ENCODE measurements at places on chromosomes 4 and X. TPM values are rescaled to one million over a fixed set of nuclear protein-coding genes. Genes with fewer than 3 reads are reported as not detected.

The MTTP gene
- 0.53 TPM for total RNA-seq

DNA sequence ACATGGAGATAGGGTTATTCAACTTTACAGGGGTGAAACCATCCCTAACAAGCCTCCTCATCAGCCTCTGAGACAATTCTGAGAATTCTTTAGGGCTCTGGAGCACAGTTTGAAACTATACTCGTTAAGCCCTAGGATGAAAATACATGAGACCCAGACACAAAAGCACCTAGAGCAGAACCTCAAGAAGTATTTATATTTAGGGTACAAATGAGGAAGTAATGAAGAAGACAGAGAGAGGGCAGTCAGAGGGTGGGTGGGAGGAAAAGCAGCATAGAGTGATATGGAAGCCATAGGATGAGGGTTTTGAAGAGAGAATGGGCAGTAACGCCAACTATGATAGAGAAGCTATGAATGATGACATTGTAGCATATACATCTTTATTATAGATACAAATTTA lies 250.3 kb downstream of the DCLK2 start:
- H3K4me3 ChIP-seq = no peak overlapping the region
- no peak overlapping the region for H3K27ac ChIP-seq
- DNase-seq = no peak
- H3K27me3 ChIP-seq = no peaks in the 10 kb centered on the region
- H3K36me3 ChIP-seq = peaks cover 1% of the 10 kb centered on the region

GRCh38 chr4:89175611-89176010 lies 64.3 kb downstream of the TIGD2 start:
- DNase-seq = no peak
- H3K36me3 ChIP-seq = no peaks in the 10 kb centered on the region
- H3K4me3 ChIP-seq = no peak overlapping the region

DNA sequence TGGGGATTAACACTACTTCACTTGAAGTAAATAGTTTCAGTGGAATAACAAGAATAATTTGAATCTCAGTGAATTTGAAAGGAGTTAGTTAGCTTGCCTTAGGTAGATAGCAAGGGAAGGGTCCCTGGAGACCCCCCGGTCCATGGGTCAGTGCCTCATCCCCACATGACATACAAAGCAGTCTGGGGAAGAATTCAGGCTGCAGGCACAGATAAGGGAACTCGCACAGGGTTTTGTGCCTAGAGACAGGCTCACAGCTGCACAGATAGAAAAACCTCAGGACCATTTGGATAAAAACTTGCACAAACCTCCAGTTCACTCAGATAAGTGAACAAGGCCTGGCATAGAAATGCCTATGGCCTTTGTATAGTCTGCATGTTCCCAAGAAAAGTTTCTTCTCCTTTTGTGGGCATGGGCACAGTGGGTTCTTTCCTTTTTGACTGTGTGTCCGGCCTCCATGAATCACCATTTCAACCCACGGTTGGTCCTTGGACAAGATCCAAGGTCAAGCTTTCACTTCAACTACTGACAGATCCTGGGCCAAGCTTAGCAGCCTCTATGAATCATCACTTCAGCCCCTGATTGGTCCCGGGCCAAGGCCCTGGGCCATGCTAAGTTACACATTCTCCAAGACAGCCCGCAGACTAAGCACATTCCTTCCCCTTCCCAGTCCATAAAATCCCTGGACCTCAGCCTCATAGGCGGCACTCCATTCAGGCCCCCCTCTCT lies 108.3 kb upstream of the KLHL4 start:
- no peak overlapping the region for H3K27ac ChIP-seq
- no peaks in the 10 kb centered on the region for H3K27me3 ChIP-seq
- H3K4me3 ChIP-seq = no peak overlapping the region
- no peaks in the 10 kb centered on the region for H3K36me3 ChIP-seq
- no peak for DNase-seq

DNA sequence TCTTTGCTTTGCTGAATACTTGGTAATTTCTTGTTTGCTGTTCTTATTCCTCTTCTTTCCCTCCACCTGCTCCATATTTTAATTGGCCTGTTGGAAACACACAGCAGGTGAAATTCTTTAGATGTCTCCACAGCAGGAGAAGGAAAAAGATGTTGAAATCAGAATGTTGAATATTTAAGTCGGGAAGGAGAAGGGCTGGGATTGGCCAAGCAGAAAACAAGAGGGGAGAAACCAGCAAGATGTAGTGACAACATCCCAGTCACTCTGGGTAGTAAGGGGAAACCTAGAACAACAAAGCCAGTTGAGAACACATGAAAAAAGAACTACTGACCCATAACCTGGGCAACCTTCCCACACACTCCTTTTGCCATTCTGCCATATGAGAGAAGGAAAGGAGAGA lies 37.3 kb upstream of the STAG2 start:
- no peaks in the 10 kb centered on the region for H3K36me3 ChIP-seq
- H3K27me3 ChIP-seq = no peaks in the 10 kb centered on the region

The SLC7A11 gene
- 0.30 TPM for total RNA-seq

The ANKRD50 gene
- total RNA-seq = 0.41 TPM

DNA sequence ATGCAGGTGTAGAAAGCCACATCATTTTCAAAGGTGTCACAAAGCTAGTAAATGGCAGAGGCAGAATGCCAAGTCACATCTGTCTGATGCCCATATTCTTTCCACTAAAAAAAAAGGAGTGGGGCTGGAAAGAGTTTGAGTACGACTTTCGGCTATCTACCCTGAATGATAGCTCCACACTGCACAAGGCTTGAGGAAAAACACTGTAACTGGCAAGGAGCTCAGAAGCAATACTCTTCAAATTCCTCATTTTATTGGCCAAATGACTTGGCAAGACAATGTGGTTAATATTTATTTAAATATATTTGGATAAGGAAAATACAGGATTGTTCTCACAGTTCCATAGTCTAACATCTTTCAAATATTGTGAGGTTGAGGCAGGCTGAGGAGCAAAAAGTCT lies 5.4 kb upstream of the ADH1C start:
- no peak overlapping the region for H3K27ac ChIP-seq
- no peaks in the 10 kb centered on the region for H3K4me1 ChIP-seq
- no peak overlapping the region for H3K4me3 ChIP-seq
- no peak for DNase-seq

The KIT gene
- 2.6 TPM for total RNA-seq

GRCh38 chr4:120749445-120750151 lies 172.9 kb downstream of the PRDM5 start:
- H3K27me3 ChIP-seq = no peaks in the 10 kb centered on the region
- no peak overlapping the region for H3K4me3 ChIP-seq
- H3K36me3 ChIP-seq = no peaks in the 10 kb centered on the region
- no peaks in the 10 kb centered on the region for H3K4me1 ChIP-seq

GRCh38 chr4:110190249-110190648 lies 8.2 kb downstream of the ELOVL6 start:
- H3K36me3 ChIP-seq = no peaks in the 10 kb centered on the region
- no peak for DNase-seq
- no peak overlapping the region for H3K4me3 ChIP-seq

DNA sequence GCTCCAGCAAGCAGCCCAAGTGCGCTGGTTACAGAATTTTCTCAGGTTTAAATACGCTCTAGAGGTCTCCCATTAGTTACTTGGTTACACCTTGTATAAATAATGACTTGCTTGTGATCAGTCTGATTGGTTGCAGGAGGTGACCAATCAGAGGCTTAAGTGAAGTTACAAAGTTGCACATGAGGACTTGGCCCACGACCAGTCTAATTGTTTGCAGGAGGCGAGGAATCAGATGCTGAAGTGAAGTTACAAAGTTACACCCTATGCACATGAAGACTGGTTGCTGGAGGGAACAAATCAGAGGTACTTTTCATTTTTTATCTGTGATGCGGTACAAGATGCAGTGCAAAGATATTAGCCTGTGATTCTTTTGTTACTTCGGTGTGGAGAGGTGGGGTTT lies 80.7 kb downstream of the UBE2NL start:
- H3K27me3 ChIP-seq = no peaks in the 10 kb centered on the region
- H3K36me3 ChIP-seq = no peaks in the 10 kb centered on the region
- no peaks in the 10 kb centered on the region for H3K4me1 ChIP-seq
- DNase-seq = no peak
- H3K4me3 ChIP-seq = no peak overlapping the region

The TMPRSS11B gene
- not detected for total RNA-seq

GRCh38 chr4:104625706-104626105 lies 131.0 kb upstream of the CXXC4 start:
- H3K27me3 ChIP-seq = no peaks in the 10 kb centered on the region
- no peak for DNase-seq
- H3K36me3 ChIP-seq = no peaks in the 10 kb centered on the region
- H3K4me1 ChIP-seq = no peaks in the 10 kb centered on the region
- no peak overlapping the region for H3K27ac ChIP-seq
- H3K4me3 ChIP-seq = no peak overlapping the region

The ZDHHC9 gene
- total RNA-seq = 7.6 TPM

GRCh38 chr4:71773004-71773403 lies 10.9 kb downstream of the GC start:
- no peak for DNase-seq
- H3K36me3 ChIP-seq = no peaks in the 10 kb centered on the region
- H3K4me1 ChIP-seq = no peaks in the 10 kb centered on the region
- H3K27me3 ChIP-seq = no peaks in the 10 kb centered on the region
- H3K27ac ChIP-seq = no peak overlapping the region

The DUX4 gene
- not detected for total RNA-seq

DNA sequence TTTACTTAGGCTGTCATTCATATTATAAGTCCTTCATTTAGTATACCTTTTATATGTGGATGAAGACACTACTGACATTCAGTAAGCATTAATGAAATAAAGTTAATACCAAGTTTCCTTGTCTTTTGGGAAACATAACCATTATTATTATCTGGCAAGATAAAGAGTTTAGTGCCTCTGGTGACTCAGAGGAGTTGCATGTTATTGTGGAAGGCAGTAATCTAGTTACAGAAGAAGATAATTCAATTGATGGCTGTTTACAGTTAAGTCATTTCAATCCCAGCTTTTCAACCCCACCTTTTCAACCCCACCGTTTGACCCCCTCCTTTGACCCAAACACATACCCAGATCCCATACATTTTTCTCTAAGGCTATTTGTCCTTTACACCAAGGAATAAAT lies 143.8 kb downstream of the FANCB start:
- no peaks in the 10 kb centered on the region for H3K36me3 ChIP-seq
- H3K27ac ChIP-seq = no peak overlapping the region
- DNase-seq = no peak
- H3K27me3 ChIP-seq = no peaks in the 10 kb centered on the region

The SPATA4 gene
- not detected for total RNA-seq

- no peaks in the 10 kb centered on the region for H3K36me3 ChIP-seq
- no peaks in the 10 kb centered on the region for H3K27me3 ChIP-seq
- DNase-seq = no peak
Observed at GRCh38 chr4:18798123-18798522, 776.6 kb upstream of the LCORL start.

GRCh38 chr4:59127743-59128142 lies 2017.6 kb upstream of the IGFBP7 start:
- H3K27ac ChIP-seq = no peak overlapping the region
- no peak overlapping the region for H3K4me3 ChIP-seq
- DNase-seq = no peak
- H3K4me1 ChIP-seq = no peaks in the 10 kb centered on the region
- H3K36me3 ChIP-seq = no peaks in the 10 kb centered on the region
- H3K27me3 ChIP-seq = no peaks in the 10 kb centered on the region

GRCh38 chr4:7657545-7658297 lies 223.0 kb upstream of the PSAPL1 start:
- peaks cover 27% of the 10 kb centered on the region for H3K4me1 ChIP-seq
- H3K27me3 ChIP-seq = no peaks in the 10 kb centered on the region
- H3K4me3 ChIP-seq = no peak overlapping the region
- H3K27ac ChIP-seq = no peak overlapping the region
- DNase-seq = no peak

DNA sequence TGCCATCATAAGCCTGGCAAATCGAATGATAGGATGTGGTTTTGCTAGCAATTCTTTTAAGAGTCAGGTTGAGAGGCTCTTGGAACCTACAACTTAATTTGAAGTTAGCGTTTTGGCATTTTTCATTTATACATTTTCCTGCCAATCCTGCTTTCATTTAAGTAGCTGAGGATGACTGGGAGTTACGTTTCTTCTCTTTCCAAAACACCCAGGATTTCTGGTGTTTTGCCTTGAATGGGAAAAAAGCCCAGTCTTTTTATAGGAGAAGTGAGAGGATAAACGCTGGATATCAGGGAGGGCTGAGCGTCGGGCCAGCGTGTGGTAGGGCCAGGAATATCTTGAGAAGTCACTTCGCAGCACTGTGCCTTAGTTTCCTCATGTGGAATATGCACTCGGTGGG lies 174.2 kb upstream of the HAND2 start:
- H3K27ac ChIP-seq = no peak overlapping the region
- H3K36me3 ChIP-seq = no peaks in the 10 kb centered on the region
- no peak for DNase-seq
- H3K4me1 ChIP-seq = no peaks in the 10 kb centered on the region
- H3K27me3 ChIP-seq = no peaks in the 10 kb centered on the region

DNA sequence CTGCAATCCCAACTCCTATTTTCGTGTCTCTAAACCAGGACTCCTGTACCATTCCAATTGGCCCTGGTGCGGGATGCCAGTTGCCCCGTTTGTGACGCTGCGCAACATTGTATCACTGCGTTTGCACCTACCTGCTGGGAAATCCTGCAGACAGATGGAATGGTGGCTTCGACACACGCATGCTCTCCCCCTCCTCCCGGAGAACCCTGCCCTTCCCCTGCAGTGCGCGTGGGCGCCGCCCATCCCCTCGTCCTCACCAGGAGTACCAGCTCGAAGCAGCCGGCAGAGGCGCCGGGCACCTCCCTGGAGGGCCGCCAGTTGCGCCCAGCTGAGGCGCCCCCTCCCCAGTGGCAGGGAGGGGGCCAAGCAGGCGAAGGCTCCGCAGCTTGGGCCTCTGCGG lies 1.4 kb downstream of the DGKK start:
- no peaks in the 10 kb centered on the region for H3K36me3 ChIP-seq
- H3K4me1 ChIP-seq = peaks cover 5% of the 10 kb centered on the region
- H3K27me3 ChIP-seq = peaks cover 36% of the 10 kb centered on the region
- DNase-seq = no peak

- H3K4me3 ChIP-seq = no peak overlapping the region
- DNase-seq = no peak
- no peaks in the 10 kb centered on the region for H3K27me3 ChIP-seq
Observed at GRCh38 chr4:151887031-151887815, 126.4 kb upstream of the GATB start.

GRCh38 chr4:74308215-74308614 lies at the start of gene EPGN:
TSS of gene EPGN (plus strand) at chr4:74308470. CDS start at chr4:74308534, 64 bp downstream.
- peaks cover 10% of the 10 kb centered on the region for H3K4me1 ChIP-seq
- H3K4me3 ChIP-seq = no peak within 1 kb of the TSS
- peak; percentile 26 for DNase-seq

DNA sequence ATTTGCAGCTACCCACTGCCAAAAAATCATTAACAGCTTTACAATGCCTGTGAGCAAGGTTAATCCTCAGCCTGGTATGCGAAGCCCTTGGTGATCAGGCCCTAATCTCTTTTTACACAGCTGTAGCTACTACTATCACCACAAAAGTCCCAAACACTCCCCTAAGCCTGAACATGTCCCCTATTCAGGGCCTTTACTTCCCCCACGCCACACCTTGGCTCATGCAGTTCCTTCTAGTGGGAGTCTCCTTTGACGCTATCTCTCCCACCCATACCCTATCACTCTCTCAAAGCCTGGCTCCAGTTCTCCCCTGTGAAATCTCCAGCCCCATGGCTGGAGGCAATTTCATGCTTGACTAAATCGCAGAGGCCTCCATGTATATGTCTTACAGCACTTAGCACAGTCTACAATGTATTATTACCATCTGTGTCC lies 90.6 kb upstream of the CBR4 start:
- no peak for DNase-seq
- H3K27ac ChIP-seq = no peak overlapping the region
- no peaks in the 10 kb centered on the region for H3K4me1 ChIP-seq
- H3K27me3 ChIP-seq = peaks cover 4% of the 10 kb centered on the region
- H3K4me3 ChIP-seq = no peak overlapping the region

The GAGE12F gene
- total RNA-seq = 0.64 TPM

GRCh38 chr4:189129044-189129694 lies 811.5 kb upstream of the FRG1 start:
- H3K36me3 ChIP-seq = no peaks in the 10 kb centered on the region
- H3K27me3 ChIP-seq = no peaks in the 10 kb centered on the region

All from T-cell (primary cell).